Progenitor cell of endocrine pancreas (in vitro differentiated cells): ENCODE measurements at places on chromosomes 16 and 17.
A peak's percentile ranks its signal among the peaks of the same experiment; 100 is the strongest.

DNA sequence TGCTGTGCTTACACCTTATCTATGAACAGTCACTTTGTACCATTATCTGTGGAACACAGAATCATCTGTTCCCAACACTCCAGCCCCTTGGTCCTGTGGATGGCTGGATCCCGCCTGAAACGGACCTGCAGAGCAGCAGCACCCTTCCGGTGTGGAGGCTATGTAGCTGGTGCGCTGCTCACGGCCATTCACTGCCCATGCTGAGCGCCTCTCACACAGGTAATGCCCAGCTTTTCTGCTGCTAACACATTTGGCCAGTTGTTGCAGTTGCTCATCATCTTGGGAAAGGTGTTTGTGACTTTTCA, 11.4 kb upstream of the PLK1 start:
- no peak for DNase-seq

- DNase-seq = no peak
These were observed 17.1 kb downstream of the PMP22 start for GRCh38 chr17:15247891-15248529.

GRCh38 chr17:75295201-75296158, 6.2 kb upstream of the SLC25A19 start:
- no peak for DNase-seq

DNA sequence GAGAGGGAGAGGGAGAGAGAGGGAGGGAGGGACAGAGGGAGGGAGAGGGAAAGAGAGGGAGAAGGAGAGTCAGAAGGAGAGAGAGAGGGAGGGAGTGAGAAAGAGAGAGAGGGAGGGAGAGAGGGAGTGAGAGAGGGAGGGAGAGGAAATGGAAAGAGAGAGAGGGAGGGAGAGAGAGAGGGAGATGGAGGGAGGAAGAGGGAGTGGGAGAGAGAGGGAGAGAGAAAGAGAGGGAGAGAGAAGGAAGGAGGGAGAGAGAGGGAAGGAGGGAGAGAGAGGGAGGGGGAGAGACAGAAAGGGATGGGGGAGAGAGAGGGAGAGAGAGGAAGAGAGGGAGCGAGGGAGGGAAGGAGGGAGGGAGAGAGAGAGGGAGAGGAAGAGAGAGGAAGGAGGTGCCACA, 72.8 kb downstream of the AXIN2 start:
- DNase-seq = no peak

GRCh38 chr17:28839221-28839620, 3.4 kb downstream of the FAM222B start:
- no peak for DNase-seq

DNA sequence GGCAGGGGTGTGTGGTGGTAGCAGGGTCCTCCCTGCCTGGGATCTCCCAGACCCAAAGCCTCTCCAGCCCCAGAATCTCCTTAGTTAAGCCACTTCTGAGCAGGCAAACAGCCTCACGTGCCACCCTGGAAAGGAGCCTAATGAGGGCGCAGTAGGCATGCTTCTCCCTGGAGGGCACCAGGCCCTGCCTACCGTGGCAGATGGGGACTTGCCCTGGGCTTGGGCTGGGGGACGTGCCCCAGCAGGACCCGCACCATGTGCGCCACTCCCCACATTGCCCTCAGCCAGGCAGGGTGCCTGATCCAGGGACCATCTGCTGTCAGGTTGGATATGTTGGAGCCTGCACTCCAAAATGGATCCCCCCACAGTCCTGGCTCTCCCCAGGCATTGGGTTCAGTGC, 14.2 kb downstream of the FAM83G start:
- DNase-seq = no peak

- no peak for DNase-seq
These were observed 8.5 kb downstream of the KCTD5 start for GRCh38 chr16:2690852-2691251.

DNA sequence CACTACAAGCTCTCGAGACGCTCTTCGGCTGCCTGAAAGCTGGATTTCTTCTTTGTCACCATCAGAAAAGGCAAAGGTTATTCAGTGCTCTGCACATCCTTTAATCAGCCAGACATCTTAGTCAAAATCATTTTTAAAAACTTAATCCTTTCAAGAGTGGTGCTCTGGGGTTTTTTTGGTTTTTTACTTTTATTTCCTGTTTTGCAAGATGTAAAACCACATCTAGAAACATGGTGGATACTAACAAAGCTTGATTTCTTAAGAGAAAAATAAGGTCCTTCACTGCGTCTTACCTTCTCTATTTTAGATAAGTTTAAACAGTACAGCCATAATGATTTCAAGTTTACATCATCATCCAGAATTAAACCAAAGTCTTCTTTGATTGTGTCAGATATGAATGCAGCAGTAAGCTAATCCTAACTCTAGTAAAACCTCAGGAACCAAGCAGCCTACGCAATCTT, 6.3 kb downstream of the ANKRD11 start:
- no peak for DNase-seq

DNA sequence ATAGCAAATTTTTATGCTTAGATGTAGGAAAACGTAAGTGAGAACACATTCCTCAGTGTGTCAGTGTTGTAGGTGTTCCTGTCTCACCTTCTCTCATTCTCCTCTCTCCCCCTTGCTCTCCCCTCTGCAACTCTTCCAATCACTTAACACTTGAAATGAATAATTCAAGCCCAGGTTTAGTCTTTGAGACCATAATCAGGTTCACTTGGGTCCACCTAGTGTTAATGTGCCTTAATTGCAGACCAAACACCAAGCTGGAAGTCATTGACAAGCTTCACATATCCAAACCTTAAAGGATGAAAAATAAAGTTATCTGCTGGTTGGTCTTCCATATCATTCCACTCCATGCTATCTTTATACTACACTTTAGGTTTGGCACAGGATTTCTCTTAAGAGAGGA, 37.0 kb downstream of the STXBP4 start:
- DNase-seq = no peak

- no peak for DNase-seq
These were observed 209.4 kb upstream of the GSE1 start for GRCh38 chr16:85403693-85404092.

DNA sequence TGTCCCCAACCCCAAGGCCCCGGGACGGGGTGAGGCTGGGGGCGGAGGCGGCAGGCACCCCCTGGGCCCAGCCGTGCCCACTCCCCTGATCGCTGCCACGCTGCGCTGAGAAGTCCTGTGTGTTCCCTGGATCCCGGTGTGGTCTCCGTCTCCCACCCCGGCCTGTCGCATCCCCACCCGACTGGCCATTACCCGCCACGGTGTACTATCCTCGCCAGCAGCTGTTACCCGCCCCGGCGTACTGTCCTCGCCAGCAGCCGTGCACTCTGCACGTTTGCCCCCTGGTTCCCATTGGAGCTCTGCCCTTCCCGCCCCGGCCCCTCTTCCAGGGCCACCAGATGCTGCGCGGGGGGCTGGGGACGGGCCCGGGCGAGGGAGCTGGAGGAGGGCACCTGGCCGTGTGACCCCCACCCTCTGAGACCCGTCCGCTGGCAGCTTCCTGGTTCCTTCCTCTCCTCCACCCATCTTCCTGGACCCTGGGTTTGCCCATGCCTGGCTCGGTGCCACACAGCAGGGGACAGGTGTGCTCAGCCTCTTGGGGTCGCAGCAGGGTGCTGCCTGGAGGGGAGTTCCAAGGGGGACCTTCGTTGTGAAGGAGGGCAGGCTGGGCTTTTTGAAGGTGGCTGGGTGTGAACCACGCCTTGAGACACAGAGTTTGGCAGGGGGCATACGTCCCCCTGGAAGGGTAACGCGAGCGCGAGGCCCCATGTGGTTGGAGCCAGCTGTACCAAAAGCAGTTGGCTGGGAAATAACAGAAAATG, 19.7 kb downstream of the BAHCC1 start:
- DNase-seq = no peak

- no peak for DNase-seq
These were observed 693.0 kb upstream of the SOX9 start for GRCh38 chr17:71427801-71428200.

DNA sequence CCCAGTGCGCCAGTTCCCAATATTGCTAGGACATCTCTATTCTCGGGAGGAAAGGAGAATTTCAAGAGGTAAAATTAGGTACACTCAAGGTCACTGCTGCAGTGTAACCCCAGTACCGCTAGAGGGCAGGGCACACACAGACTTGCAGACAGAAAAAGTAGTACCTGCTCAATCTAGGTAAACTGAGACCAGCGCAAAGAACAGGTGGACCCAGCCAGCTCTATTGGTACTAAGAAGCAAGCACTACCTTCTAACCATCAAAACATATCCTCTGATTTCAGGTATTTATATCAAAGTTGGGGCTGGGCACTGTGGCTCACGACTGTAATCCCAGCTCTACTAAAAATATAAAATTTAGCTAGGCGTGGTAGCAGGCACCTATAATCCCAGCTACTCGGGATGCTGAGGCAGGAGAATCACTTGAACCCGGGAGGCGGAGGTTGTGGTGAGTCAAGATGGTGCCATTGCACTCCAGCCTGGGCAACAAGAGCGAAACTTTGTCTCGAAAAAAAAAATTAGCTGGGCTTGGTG, 3.6 kb upstream of the WDR81 start:
- DNase-seq = peak; percentile 52

GRCh38 chr16:59597269-59597668, 863.2 kb upstream of the GOT2 start:
- DNase-seq = no peak

GRCh38 chr17:58383892-58384462, 32.0 kb upstream of the SUPT4H1 start:
- DNase-seq = no peak

GRCh38 chr17:51085150-51085805, 35.4 kb downstream of the SPAG9 start:
- no peak for DNase-seq

- DNase-seq = no peak
These were observed 111.0 kb downstream of the AMFR start for GRCh38 chr16:56314244-56314850.

DNA sequence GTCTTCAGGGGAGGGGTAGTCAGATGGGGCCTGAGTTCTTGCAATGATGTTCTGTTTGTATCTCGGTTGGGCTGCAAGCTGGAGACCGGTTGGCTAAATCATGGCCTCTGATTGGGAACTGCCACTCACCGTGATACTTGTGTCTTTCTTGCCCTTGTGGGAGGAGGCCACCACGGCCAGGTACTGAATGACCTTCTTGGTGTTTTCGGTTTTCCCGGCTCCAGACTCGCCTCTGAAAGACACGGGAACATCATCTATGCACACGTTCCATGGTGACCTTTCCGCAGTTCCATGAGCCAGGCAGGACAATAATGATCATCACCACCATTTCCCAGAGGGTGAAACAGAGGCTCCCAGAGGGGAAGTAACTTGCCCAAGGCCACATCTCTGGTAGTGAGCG, 70.3 kb downstream of the MYH11 start:
- DNase-seq = no peak

- no peak for DNase-seq
These were observed 488.6 kb downstream of the CDH8 start for GRCh38 chr16:61547626-61548025.
